Stimulated activated CD4-positive, alpha-beta T cell treated with anti-CD3 and anti-CD28 coated beads, Interleukin-1b, Interleukin-23, amount 100 ng/mL, for 24 hours (primary cell): ENCODE measurements at places on chromosomes 1 and 21.

DNA sequence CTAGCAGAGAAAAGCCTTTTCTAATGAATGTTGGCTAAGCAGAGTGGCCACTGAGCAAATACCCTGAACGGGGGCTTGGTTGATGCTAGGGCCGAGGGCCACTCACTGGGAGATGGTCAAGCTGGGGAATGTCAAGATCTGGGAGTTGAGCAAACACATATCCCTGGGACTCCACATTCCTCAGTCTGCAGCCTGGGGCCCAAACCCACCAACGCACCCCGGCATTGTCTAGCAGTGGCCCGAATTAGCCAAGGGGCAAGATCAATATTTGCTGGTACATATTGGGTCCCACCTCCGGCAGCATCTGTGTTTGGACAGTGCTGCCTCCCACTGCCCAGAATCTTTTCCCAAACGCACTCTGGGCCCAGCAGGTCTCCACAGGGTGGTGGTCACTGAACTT lies 144.1 kb downstream of the TRABD2B start:
- no peak for DNase-seq

GRCh38 chr1:245678860-245679411 lies 524.2 kb downstream of the KIF26B start:
- DNase-seq, result no peak

DNA sequence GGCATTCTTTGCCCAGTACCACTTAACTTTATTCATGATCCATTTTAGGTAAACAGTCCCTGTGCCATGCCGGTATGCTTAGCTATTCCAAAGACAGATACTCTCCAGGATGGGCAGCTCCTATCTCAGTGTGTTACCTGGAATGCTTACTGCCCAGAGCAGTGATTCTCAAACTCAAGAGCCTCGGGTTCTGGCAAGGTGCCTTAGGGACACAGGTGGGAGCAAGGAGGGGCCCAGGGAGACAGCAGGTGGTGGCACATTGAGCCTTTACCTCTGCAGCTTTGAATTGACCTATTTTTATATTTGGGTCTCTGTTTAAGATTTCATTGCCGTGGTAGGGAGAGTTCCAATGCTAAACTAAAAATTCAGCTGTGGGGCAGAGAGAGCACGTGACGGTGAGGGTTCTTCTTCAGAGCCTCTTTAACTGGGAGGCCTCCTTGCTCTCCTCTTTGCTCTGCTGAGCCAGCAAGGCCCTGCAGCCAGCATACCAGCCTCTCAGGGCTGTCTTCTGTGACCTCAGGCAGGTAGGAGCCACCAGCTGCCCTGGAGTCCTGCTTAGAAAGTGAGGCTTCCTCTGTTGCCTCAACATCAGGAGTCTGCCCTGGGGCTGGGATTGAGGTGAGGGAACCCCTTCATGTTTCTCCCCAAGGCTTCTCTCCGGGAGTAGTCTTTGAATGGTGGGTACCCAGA lies 20.2 kb downstream of the PHGDH start:
- DNase-seq, result no peak

- DNase-seq, result peak; percentile 7
Measured at GRCh38 chr1:67735806-67736627, 51.0 kb downstream of the GADD45A start.

DNA sequence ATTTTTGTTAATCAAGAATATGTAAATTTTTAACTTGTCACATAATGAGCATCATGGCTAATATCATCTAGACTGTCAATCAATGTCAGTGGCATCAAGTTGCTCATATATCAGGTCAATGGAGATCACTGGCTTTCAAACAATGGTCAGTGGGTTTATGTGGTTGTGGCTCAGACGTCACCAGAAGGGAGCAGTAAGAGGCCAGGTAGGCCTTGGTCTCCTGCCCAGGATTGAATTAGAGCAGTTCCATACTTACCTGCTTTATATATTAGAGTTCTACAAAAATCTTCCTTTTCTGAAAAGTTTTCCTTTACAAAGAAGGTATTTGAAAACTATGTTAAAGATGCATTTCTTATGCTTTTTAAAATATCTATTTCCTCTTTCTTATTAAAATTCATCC lies 206.3 kb upstream of the B3GALT2 start:
- no peak for DNase-seq

GRCh38 chr1:47751996-47752451 lies 245.2 kb downstream of the TRABD2B start:
- DNase-seq, result no peak

DNA sequence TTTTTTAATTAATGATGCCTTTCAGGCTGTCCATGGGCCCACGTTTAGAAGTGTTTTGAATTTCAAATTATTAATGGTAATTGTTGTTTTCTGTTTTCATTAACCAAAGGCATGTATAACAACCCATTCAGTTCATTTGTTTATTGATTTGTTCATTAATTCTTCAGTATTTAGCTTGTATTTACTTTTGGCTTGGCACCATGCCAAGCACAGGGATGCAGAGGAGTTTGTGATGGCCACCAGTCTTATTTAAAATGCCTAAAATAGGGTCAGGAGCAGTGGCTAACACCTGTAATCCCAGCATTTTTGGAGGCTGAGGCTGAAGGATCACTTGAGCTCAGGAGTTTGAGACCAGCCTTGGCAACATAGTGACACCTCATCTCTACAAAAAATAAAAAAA lies 75.3 kb downstream of the ROR1 start:
- no peak for DNase-seq

DNA sequence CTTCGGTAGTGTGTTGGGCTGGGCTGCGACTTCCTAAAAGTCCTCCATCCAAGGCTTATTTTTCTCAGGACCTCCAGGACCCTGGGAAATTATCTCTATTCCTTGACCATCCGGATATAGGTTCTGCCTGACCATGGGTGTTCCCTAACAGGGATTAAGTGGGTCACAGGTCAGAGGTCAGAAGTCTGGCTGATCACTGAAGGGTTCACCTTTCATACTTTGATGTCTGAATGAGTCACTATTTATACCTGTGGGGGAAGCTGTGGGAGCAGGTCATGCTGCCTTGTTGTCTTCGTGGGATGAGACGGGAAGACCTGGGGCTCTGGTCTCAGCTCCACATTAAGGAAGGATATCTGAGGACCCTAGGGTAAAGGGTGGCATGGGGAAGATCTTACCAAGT lies 65.0 kb upstream of the ETV3 start:
- DNase-seq, result no peak

GRCh38 chr1:159968901-159969300 lies 14.9 kb upstream of the SLAMF9 start:
- no peak for DNase-seq

DNA sequence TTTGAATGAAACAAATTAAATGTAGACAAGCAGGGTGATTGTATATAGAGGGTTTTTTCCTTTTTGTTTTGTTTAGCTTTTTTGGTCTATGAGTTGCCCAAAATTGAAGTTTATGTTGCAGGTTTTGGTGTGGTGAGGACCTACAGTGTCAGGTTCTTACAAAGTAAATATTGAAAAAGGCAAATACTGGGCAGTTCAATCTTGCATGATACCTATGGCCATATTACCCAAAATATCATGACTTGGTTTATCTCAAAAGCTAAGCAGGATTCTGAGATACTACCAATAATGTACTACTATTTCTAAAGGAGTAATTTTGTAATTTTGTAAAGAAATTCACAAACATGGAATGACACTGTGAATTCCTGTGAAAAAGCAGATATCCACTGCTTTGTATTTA lies 1.8 kb downstream of the DNAJB4 start:
- no peak for DNase-seq

DNA sequence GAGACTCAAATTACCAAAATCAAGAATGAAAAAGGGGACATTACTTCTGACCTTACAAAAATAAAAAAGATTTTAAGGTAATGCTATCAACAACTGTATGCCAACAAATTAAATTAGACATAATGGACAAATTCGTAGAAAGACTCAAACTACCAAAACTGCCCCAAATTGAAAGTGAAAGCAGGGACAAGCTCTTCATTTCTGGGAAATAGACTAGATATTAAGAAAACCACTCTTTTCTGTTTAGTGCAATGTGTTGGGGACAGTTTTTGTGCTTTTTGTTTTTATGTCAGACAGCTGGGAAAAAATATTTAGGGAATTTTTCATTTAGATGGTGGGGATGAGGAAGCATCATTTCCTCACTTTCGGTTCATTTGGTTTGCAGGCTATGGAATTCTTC lies 4.9 kb upstream of the GBP1 start:
- DNase-seq, result no peak

DNA sequence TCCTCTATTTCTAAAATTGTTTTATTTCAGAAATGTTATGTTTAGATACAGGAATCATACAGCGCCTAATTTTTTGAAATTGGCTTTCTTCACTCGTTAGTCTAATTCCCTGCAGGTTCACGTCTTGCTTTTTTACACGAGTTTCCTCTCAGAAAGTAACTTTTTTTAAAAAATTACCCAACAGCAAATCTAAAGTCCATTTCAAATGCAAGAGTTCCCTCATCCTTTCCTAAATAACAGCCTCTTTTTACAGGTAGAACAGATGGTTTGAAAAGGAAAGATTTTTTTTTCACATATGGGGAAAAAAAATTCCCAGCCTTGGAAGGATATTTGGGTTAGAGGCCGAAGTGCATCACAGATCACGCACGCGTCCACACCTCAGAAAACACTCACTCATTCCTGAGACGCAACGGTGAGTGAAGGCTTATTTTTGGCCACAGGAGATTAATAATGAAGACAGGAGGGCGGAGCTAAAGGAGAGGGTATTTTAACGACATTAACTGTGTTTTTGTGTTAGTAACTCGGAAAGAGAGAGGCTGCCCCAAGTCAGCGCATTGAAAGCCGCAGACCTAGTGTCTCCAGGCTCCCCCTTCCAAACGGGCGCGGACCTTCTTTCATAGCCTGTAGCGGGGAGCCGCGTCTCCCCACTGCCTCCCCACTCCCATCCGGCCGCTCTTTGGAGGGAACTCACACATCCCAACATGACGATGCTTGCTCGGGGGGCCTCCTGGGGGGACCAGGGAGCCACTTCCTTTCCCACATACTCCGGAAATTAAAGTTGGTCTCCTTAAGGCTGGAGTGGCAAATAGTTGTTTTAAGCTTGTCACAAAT lies 969 bp upstream of the RIPK4 start:
- DNase-seq, result no peak

DNA sequence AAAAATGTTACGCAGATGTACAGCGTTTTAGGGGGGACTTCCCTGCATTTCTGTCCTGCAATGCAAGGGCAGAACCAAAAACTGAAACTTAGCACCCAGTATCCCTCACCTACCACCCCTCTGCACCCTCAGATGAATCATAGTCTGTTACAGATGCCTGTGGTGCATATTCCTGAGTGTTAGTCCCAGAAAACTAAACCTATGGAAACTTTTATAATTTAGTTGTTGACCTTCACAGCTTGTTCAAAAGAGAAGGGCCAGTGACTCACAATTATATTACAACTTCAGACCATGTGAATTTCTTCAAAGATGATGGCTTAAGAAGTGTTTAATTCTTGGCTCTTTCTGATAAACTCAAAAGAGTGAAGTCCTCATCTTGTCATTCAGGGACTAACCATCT lies 5.8 kb downstream of the PTGER3 start:
- DNase-seq, result no peak

DNA sequence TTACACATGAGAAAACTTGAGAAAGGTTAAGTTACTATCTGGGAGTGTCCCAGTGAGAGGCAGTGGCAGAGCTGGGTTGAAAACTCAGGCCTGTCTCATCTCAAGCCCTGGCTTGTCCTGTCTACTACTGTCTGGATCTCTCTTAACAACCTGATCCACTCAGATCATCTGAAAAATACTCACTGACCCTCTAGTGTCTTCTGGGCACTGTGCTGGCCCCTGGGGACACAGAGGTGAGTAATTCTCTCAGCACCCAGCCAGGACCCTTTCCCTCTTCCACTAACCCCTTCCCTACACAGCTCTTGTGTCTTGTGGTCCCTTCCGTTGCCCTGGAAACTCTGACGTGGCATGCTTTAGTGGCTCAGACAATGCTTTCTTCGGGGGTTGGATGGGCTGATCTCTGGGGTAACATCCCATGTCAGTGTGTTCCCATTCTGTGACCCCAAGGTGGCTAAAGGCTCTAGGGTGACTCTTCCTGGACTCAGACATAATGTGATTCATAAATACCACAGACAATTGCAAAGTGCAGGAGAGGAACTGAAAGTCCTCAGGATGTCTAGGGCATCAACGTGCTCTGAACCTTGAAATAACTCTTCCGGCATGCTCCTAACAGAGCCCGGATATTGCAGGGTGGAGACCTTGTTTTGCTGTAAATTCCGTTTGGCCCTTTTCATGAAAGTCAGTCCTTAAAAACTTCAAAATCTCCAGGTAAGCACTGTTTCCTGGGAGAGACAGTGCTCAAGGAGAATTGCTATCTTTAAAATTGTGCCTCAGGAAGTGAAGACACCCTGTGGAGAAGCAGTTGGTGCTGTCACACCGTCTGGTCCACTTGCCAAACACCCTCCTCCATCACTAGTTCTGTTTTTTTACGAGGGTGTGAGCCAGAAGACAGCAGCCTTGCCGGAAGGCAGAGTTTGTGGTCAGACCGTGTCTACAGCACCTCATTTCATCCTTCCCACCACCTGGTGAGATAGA lies 4.0 kb downstream of the SHISAL2A start:
- DNase-seq, result no peak

- no peak for DNase-seq
Measured at GRCh38 chr21:45300786-45301520, 13.3 kb upstream of the POFUT2 start.

DNA sequence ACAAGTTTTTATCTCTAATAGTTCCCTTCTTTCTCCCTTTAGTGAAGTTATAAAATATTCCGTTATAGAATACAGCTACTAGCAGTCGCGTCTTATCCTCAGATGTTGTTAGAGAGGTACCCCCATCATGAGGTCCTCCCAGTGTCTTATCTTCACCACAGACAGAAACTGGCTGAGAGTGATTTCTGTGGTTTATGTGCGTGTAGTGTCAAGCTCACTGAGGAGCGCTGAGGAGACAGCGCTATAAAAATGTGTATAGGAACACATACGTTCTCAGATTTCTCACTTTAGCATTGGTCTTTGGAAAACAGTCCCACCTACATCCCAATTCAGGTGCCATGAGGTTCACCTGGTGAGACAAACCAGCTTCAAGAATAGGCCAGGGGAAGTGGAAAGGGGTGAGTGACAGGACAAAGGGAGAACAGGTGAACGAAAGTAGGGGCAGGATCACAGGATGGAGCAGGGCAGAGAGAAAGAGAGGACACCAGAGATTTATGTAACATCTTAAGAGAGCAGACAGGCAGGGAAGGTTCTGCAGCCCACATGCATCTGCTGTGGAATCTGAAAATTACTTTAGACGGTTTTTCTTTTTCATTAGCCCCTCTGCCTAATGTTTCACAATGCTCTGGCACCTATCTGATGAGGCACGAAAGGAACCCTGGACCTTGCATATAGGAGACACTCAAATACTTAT lies 2.7 kb upstream of the PLEKHO1 start:
- DNase-seq, result no peak

- no peak for DNase-seq
Measured at GRCh38 chr1:151702936-151703335, 13.7 kb downstream of the CELF3 start.

DNA sequence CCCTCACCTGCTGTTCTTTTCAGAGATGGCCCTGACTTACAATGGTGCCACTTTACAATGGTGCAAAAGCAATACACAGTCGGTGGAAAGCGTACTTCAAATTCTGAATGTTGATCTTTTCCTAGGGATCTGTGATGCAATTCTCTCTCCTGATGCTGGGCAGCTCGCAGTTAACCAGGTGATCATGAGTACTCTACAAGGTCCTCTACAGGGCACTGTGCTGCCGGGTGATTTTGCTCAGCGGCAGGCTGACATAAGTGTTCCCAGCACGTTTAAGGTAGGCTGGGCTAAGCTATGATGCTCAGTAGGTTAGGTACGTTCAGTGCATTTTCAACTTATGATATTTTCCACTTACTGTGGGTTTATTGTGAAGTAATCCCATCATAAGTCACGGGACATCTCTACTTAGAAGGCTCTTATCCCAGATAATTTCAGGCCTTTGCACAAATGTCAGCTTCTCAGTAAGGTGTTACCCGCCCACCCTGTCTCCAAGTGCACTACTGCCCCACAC lies 126.5 kb downstream of the KCNN3 start:
- DNase-seq, result no peak
